ENCODE measurements at places on chromosomes 1 and 21.

- DNase-seq, result no peak
These were observed 7.5 kb upstream of the THEM4 start for GRCh38 chr1:151916726-151917370.

GRCh38 chr1:7410156-7410555 is 360.9 kb upstream of the VAMP3 start:
- no peak for DNase-seq

- DNase-seq, result no peak
These were observed 403.0 kb upstream of the USP24 start for GRCh38 chr1:55618199-55618598.

DNA sequence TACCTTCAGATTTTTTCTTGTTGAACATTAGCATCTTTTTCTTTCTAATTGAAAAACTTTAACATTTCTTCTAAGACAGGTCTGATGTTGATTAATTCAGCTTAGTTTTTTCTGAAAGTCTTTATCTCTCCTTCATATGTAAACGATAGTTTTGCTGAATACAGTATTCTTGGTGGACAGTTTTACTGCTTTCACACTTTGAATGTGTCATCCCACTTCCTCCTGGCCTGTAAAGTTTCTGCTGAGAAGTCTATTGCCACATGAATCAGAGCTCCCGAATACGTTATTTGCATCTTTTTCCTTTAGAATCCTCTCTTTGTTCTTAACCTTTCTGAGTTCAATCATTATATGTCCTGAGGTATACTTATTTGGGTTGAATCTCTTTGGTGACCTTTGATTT is 344.2 kb downstream of the OLFM3 start:
- no peak for DNase-seq

GRCh38 chr1:13492711-13493110 is 21.1 kb downstream of the LRRC38 start:
- DNase-seq, result no peak

- no peak for DNase-seq
These were observed 16.6 kb upstream of the S1PR1 start for GRCh38 chr1:101219924-101220870.

DNA sequence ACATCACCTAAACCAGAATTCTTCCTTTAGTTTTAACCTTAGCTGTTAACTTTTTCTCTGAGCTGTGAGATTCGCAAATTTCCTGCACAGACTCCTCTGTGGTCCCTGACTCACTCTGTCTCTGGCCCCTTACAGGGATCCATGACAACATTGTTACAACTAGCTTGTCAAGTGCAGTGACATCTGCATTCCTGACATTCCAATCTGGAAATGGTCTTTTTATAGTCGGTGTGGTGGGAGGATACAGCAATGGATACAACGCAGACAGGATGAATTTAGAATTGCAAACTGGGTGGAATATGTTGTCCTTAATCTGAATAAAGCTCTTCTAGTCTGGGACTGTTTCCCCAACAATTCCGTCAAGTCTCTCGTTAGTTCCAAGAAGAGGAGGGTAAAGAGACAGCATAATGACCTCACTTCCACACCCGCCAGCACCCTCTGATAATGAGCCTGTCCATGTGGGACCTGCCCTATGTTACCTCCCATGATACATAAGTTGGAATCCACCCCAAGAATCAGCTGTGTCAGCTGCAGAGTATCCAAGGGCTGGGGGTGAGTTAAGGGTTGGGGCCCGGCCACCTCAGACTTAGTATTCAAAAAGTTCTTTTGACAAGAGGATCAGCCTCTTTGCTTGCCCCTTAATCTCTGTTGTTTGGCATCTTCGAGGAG is 49.4 kb downstream of the ILDR2 start:
- DNase-seq, result no peak

DNA sequence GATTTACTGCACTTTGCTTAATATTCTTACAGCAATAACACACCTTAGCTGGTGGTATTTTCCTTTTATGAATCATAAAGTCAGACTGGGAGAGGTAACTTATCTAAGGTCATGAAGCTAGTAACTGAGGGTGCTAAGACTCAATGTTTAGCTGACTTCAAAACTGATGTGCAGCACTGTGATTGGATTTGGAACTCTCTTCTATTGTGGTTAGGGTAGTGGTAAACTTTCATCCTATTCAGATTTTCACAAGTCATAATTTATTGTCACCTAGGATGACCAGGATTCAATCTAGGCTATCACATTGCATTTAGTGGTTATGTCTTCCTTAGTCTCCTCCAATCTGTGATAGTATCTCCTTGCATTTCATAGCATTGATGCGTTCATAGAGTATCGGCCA is 18.9 kb downstream of the EPB41 start:
- DNase-seq, result no peak

Data from stimulated activated CD4-positive, alpha-beta T cell treated with anti-CD3 and anti-CD28 coated beads, Interleukin-1b, Interleukin-23, amount 100 ng/mL, for 1 hour (primary cell).